Mesenchymal stem cell (in vitro differentiated cells and primary cell): ENCODE measurements at places on chromosomes 2 and 18.

DNA sequence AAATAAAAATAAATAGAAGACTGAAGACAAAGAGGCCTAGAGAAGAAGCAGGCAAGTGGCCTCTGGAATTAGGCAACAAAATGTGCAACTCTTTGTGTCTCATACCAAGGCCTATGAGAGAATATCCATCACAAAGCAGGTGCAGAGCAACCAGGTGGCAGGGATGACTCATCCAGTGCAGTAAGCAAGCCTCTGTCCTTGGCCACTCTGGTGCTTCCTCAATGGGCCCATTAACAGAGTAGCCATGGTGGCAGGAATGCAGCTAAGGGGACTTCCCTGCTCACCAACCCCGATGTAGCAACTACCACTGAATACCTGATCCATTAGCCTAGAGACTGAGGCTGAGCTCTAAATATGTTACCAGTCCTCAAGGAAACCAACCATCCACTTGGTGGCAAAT is 11.0 kb upstream of the EPG5 start:
- no peak for DNase-seq

DNA sequence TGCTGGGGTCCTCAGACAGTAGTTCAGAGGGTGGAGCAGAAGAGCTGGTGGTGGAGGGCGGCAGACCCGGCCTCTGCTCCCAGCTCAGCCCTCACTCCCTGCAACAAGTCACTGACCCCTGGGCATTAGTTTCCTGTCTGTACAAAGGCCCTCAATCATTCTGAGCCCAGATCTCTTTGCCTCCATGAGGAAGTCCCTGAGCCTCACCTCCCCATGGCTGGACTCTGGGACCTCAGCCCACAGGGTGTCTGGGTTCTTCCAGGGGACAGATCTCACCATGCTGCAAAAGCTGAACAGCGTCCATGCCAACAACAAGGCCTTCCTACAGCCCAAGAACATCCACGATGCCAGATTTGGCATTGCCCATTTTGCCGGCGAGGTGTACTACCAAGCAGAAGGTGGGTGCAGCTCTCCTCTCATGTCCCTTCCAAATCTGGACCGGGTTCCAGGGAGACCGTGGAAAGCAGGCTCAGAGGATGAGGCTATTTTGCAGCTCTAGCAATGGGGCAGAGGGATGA is 49.1 kb downstream of the MYO7B start:
- no peak for DNase-seq

- DNase-seq: no peak
Observed at GRCh38 chr18:51647346-51647745, 449.9 kb upstream of the MEX3C start.

DNA sequence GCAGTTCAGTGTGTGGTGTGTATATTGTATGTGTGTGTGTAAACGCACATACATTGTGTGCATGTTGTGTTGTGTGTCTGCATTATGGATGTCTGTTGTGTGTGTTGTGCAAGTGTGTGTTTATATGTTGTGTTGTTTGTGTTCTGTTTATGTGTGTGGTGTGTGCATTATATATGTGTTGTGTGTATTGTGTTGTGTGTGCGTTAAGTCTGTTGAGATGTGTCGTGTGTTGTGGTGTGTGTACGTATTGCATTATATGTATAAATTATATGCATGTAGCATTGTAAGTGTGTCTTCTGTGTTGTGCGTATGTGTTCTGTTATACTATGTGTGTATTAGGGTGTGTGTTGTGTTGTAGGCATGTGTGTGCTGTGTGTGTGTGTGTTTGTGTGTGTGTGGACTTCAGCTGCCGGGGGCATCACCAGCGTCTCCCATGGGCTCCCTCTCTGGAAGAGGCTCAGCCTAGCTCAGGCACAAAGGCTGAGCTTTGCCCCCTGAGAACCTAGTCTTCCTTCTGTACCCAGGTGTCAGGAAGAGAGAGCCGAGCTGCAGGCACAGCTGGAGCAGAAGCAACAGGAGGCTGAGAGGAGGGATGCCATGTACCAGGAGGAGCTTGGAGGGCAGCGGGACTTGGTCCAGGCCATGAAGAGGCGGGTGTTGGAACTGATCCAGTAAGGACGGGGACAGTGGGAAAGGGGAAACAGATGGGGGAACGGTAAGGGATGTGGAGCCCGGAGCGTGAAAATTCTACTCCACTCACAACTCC is 13.7 kb downstream of the RUFY4 start:
- DNase-seq: no peak

DNA sequence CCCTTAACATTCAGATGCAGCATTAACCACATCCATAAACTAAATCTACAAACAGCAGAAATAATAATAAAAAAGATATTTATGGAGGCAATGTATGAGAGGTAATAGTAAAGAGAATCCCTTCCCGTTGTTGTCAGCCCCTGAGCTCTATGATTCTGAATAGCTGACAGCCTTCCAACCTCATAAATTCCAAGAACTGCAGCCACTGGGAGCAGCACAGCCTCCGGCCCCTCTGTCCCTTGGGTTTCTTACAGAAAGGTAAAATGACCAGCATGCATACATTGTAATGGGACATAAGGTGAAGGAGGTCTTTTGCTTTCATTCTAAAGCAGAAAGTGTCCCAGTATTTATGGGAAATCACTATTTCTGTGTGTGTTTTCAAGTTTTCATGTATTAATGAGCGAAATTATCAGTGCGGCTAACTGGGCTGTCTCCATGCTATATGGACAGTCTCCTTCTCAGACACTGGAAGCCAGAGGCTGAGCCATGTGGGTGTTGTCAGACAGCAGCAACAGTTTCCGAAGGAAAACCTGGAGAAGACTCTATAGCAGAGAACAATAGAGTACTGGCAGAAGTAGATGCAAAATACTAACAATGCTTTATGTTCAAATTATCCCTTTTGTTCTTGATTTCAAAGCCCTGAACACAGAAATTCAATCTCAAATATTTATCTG is 151.6 kb downstream of the LRRC30 start:
- no peak for DNase-seq

GRCh38 chr2:76197428-76197827 is 486.7 kb upstream of the GCFC2 start:
- no peak for DNase-seq

DNA sequence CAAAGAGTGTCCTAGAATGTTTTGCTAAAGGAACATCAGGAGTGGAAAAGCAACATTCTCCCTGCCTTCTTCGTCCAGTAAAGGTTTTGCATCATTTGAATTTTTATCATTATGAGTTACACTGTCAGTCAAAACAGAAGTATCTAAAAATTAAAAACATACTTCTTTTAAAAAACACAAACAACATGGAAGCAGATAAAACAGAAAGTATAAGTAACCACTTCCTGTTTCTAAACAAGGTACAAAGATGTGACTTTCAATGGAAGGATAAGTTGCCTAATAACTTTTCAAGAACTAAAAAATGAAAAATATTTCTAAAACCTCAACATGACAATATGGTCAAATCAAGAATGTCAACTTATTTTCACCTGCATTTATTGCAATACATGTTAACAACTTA is 158.2 kb downstream of the STK39 start:
- no peak for DNase-seq

DNA sequence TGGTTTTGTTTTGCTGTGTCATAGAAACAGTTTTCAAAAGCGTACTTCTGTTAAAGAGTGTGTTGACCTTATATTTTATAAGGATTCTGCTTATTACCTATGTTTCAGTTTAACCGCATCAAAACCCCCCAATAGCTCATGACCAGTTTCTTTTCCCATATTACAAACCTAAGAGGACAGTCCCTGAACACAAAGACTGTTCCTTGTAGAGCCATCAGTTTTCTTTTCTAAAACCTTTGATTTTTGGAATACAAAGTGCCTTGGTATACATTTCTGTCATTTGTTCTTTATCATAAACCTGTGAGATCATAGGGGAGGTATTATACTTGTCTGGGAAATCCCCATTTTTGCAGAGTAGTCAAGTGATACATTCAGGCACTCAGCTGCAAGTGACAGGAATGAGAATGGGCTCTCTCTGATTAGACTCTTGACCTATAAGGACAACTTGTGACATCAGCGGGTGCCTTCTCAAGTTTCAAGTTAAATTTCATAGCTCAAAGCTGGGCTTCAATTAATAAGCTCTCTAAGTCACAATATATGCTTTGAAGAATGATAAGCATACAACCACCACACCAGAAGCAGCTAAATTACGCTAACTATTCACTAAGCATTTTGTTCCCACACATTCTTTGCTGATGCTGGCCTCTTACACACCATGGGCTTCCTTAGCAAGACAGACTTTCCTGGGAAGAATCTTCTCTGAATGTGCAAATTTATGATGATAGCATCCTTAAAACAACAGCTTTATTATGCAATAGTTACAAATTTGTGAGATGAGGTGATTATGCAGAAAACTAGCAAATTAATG is 97.5 kb upstream of the CD302 start:
- DNase-seq: no peak

DNA sequence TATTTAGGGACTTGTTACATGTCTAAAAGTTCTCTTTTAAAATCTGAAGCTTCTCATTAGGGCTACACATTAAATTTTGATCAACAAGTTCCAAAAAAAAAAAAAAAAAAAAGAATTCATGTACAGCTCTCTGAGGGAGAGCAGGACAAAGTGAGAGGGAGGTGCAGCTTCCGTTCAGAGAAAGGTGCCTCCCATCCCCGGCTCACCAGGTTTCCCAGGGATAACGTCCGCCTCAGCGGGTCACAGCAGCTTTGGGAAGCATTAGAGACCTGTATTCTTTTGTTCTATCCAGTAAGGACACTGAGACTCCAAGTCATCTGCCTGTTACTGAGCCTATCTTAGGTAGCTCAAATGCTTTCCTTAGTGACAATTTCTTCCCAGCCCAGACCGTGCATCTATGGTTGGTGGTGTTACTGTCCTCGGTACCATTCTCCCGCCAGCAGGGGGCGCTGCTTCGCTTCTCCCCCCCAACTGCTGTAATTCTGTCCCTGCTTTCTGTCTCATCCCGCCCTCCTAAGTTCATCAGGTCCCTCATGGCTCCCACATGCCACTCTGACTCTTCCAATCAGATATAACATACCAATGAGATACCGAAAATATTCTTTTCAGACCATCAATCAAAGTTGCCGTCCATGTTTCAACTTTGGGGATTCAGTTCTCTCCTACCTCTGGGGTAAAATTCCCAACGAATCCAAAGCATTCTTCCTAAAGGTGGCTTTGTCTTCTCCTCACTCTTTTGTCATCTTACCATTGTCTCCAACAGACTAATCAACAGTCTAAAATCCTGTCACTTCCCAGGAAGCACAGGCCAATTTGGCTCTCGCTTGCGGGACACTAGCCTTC is 466.5 kb downstream of the METTL4 start:
- peak; percentile 33 for DNase-seq

DNA sequence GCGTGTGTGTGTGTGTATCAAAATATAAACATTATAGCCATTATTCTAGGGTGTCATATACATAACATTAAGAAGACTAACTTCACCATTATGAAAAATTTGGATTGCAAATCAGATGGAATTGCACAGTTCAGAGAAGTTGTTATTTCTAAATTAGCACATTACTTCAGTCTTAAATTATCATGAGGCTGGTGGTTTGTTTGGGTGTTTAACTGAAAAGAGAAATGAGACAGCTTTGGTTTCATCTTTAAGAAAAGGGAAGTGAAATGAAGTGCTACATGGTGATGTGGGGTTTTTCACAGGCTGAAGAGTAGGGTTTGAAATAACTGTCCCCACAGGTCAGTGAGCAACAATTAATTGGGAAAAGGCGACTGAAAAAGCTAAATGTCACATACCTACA is 161.2 kb upstream of the XIRP2 start:
- DNase-seq: no peak
